Renal pelvis (tissue), 12 donors: ENCODE measurements at places on chromosomes 2 and 18. TPM values are rescaled to one million over a fixed set of nuclear protein-coding genes. Genes with fewer than 3 reads are reported as not detected.

Gene OBSL1
- polyA plus RNA-seq = 189 TPM

DNA sequence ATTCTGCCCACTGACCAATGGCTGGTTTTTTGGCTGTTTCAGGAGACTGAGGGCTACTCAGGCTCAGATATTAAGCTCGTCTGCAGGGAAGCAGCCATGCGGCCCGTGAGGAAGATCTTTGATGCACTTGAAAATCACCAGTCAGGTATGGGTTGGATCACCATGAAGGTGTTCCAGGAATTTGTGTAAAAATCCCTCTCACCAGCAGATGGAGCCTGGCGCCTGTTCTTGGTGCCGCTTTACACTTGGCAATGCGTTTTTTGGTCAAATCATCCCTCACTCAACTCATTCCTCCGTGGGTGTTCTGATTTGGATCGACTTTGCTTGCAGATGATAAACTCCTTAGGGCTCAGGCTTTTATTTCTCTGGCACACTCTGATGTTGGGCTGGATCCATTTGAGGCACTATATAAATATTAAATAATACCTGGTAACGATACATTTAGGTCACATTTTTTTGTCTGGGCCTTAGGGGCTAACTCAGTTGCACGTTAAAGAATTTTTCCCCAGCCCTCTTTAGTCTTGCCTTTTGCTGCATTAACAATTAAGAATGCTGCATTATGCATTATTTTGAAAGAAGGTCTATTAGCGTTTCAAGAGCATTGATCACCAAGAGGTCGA lies 50.0 kb downstream of the HDHD2 start:
- DNase-seq = peak; percentile 45

- DNase-seq = no peak
Observed at GRCh38 chr18:79772108-79772864, 25.5 kb upstream of the KCNG2 start.

GRCh38 chr18:76392349-76392748 lies 102.7 kb downstream of the ZNF516 start:
- no peak for DNase-seq

GRCh38 chr2:187939180-187939579 lies 352.5 kb upstream of the GULP1 start:
- no peak for DNase-seq

DNA sequence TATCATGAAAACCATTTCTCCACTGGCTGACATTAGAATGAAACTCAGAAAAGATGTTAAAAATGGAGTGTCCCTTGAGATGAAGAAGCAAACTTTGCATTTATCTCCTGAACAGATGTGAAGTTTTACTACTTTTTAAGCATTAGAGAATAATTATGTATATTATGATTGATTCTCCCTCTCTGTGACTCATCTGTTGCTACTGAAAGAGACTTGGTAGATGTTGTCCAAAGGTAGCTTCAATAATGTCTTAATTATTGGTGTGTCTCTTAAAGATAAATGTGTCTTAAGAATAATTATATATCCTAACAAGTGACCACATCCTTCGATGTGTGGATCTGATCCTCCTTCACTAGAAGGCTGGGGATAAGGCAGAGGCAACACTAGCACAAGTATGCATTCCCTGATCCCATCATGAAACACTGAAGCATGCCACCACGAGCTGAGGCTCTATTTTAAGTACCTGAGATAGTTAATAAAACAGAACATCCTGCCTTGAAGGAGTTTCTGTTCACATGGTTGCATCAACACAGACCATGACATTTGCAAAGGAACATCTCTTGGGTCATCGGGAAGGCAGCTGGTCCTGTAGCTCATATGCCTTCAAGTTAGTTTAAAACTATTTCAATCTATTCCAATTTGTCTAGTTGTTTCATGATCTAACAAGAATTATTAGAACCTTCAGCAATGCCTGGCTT lies 15.5 kb downstream of the RND3 start:
- DNase-seq = no peak

GRCh38 chr18:26181343-26181826 lies 44.9 kb upstream of the TAF4B start:
- no peak for DNase-seq
